ENCODE measurements at places on chromosomes 16 and 17.
A peak's percentile ranks its signal among the peaks of the same experiment; 100 is the strongest.

DNA sequence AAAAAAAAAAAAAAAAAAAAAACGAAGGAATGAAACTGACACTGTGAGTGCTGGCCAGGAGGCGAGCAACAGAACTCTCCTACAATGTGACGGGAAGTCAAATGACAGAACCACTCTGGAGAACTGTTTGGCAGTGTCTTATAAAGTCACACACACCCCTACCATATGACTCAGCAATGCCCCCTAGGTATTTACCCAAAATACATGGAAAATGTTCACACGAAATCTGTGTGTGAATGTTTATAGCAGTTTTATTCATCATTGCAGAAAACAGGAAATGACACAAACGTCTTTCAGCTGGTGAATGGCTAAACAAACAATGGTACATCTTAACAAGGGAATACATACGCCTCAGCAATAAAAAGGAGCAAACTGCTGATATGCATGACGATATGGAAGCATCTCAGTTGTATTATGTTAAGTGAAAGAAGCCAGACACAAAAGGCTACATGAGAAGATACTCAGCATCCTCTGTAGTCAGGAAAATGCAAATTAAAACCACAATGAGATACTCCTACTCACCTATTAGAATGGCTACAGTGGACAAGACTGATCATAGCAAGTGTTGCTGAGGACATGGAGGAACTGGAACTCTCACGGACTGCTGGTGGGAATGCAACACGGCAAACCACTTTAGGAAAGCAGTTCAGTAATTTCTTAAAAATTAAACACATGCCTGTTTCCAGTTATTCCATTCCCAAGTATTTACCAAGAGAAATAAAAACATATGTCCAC is 74.7 kb downstream of the TBC1D16 start:
- peak; percentile 50 for DNase-seq

DNA sequence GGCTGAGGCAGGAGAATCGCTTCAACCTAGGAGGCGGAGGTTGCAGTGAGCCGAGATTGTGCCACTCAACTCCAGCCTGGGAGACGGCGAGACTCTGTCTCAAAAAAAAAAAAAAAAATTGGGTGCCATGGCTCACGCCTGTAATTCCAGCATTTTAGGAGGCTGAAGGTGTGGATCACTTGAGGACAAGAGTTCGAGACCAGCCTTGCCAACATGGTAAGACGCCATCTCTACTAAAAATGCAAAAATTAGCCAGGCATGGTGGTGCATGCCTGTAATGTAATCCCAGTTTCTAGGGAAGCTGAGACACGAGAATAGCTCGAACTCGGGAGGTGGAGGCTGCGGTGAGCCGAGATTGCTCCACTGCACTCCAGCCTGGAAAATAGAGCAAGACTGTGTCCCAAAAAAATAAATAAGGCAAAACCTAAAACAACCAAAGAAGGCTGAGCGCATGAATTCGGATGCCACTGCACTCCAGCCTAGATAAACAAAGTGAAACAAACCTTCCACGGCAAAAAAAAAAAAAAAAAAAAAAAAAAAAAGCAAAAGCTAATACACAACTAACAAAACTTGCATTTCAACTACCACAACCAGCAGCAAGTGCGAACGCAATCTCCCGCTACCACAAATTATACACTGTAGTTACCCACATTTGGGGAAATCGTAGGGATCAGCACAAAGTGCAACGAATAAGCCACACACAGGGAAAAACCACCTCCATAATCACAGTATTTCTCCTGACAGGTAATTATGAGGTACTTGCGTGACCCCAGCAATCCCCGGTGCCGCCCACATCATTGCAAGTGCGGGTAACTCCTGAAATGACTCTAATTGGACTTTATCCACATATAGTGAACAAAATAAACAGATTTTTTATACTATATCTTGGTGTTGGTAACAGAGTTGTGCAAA is 25.6 kb downstream of the TEX14 start:
- peak; percentile 80 for DNase-seq

- DNase-seq = peak; percentile 71
Measured at GRCh38 chr17:51487947-51488346, 227.6 kb downstream of the UTP18 start.

GRCh38 chr17:290626-291025 is 62.0 kb downstream of the RPH3AL start:
- DNase-seq = no peak

DNA sequence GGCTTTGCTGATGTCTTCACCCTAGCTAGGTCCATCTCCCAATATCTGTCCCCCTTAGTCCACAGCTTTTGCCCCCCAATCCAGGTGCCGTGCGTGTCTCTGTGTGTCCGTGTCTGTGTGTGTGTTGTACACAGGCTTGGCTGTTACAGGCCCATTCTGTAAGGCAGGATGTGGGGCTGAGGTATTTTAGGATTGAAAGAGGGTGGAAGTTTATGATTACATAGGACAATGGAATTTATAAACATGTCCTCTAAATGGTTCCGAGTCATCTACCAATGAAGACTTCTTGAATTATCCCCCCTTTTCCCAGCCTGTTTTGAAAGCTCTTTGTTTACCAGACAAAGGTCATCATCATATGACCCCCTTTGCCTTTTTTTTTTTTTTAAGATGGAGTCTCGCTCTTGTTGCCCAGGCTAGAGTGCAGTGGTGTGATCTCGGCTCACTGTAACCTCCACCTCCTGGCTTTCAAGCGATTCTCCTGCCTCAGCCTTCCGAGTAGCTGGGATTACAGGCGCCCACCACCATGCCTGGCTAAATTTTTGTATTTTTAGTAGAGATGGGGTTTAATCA is 21.9 kb downstream of the ACE start:
- DNase-seq = no peak

All from DMS53 (cell line).